Kidney (tissue), 22 donors: ENCODE measurements at places on chromosomes 11 and 22. TPM values are rescaled to one million over a fixed set of nuclear protein-coding genes. Genes with fewer than 3 reads are reported as not detected.

The TECTA gene
- total RNA-seq: 1.2 TPM

The KCNQ1 gene
- total RNA-seq: 45.5 TPM

The PVALB gene
- 2.1 TPM for total RNA-seq

The GLYAT gene
- 57.8 TPM for total RNA-seq

The ADM2 gene
- total RNA-seq: 8.0 TPM

The OR5AR1 gene
- total RNA-seq: not detected

The CSNK2A3 gene
- total RNA-seq: 3.8 TPM

DNA sequence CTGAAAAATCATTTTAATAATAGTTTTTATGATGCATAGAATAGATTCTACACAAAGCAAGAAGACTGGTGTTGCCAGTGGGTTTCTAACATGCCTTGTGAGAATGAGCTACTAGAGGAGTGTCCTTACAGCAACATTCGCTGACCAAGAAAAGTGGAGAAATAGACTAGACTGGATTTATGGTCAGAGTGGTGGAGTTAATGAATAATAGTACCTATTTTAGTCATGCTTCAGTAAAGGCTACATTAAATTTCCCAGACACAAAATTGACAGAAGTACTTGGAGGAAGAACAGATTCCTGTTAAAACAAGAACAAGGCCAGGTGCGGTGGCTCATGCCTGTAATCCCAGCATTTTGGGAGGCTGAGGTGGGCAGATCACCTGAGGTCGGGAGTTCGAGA, 539.2 kb downstream of the ETS1 start:
- no peak overlapping the region for H3K4me3 ChIP-seq
- H3K4me1 ChIP-seq: no peaks in the 10 kb centered on the region
- H3K36me3 ChIP-seq: no peaks in the 10 kb centered on the region
- H3K27ac ChIP-seq: no peak overlapping the region

DNA sequence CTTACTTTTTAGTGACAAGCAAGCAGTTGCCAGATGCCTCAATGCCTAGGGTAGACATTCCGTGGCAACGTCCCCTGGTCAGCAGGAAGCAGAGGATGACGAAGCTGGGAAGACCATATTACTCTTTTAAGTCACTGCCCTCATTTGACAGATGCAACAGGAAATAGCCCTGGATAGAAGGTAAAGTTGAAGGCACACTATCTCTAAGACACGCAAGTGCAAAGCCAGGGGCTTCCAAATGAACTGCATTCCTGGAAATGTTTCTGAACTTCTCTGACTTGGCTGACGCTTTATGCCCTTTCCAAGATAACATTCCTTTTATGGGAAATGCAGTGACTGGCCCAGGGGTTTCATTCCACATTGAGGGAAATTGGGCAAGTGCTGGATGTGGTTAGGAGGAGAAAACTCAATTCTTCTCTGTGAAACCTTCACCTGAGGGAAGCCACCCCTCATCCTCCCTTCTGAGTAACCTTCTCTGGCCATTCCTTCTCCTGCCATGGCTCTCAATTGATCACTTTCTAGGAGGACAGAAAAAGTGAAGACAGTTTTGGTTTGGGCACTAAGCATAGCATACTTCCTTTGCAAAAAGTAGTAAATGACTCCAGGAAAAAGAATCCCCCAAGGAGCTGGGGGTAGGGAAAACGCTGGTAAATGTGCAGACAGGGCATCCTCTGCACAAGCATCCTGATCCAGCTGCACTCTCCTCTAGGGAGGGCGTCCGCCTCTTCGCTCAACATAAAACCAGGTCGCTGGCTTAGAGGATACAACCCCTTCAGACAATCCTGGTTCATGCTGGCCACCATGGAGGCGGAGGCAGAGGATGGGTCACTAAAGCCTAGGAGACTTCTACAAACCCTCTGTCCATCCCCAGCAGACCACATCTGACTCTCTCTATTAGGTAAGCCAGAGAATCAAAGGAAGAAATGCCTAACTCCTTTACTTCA, 14.5 kb downstream of the PCSK7 start:
- H3K36me3 ChIP-seq: peaks cover 49% of the 10 kb centered on the region
- no peaks in the 10 kb centered on the region for H3K27me3 ChIP-seq
- peak overlapping the region; percentile 65 for H3K27ac ChIP-seq
- H3K4me3 ChIP-seq: no peak overlapping the region
- H3K4me1 ChIP-seq: peaks cover 2% of the 10 kb centered on the region
- peak; percentile 59 for DNase-seq

DNA sequence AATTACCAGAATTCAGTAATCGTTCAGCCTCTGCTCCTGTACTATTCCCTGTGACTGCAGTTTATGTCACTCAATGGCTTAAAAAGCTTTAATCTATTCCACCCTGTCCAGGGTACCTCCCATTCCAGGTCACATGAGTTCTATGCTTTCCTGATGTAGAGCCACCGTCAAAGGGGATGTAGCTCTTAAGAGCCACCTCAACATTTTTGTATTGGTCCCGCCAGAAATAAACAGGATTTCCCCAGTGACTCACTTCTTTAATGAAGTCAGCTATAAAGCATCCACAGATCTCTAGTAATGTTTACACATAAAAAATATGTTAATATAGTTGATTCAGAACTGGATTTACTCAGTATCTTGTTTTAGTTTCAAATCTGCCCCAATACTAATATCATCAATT, 1.3 kb upstream of the OR8D1 start:
- H3K4me3 ChIP-seq: no peak overlapping the region
- DNase-seq: no peak
- H3K4me1 ChIP-seq: no peaks in the 10 kb centered on the region
- no peaks in the 10 kb centered on the region for H3K36me3 ChIP-seq

GRCh38 chr11:72793076-72793424, 797 bp downstream of the STARD10 start:
- no peak for DNase-seq
- peak overlapping the region; percentile 38 for H3K27ac ChIP-seq
- H3K27me3 ChIP-seq: no peaks in the 10 kb centered on the region

- no peak overlapping the region for H3K4me3 ChIP-seq
- DNase-seq: no peak
- H3K4me1 ChIP-seq: no peaks in the 10 kb centered on the region
- H3K27ac ChIP-seq: no peak overlapping the region
Measured at GRCh38 chr11:79232346-79232745, 208.5 kb downstream of the TENM4 start.

GRCh38 chr22:40176921-40177737, 596 bp upstream of the TNRC6B start:
- peak overlapping the region; percentile 21 for H3K27ac ChIP-seq
- H3K4me1 ChIP-seq: peaks cover 7% of the 10 kb centered on the region
- no peaks in the 10 kb centered on the region for H3K36me3 ChIP-seq
- H3K4me3 ChIP-seq: peak overlapping the region; percentile 90

DNA sequence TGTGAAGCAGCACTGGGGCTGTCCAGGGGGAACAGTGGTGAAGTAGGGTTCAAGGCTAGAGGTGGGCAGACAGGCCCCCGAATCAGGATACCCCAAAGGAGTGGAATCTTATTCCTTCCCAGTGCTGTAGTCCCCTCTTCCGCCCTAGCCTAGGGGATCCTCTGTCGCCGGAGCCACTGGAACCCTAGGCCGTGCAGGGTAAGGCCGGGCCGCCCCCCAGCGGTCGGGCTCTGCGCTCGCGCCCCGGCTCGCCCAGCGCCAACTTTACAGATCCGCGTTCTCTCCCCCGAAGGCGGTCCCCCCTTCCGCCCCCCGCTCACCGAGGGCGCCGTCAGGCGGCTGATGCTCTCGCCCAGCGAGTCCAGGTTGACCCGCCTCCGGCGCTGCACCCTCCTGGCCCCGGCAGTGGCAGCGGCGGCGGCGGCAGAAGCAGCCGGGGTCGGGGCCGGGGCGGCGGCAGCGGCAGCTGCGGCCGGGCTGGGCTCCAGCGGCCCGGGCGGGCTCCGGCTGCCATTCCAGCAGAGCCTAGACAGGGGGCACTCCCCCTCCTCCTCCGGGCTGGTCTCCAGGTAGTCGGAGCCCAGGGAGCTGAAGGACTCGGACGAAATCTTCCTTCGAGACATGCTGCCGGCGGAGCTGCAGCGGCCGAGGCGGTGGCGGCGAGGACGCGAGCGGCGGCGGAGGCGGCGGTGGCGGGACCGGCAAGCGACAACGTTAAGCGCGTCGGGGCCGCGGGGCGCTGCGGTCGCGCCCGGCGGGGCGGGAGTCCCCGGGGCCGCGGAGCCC, 650 bp downstream of the GUCY1A2 start:
- peaks cover 7% of the 10 kb centered on the region for H3K4me1 ChIP-seq
- no peaks in the 10 kb centered on the region for H3K36me3 ChIP-seq
- H3K27me3 ChIP-seq: peaks cover 2% of the 10 kb centered on the region
- H3K4me3 ChIP-seq: peak overlapping the region; percentile 36
- peak; percentile 82 for DNase-seq
- H3K27ac ChIP-seq: no peak overlapping the region

- H3K27me3 ChIP-seq: no peaks in the 10 kb centered on the region
- no peaks in the 10 kb centered on the region for H3K4me1 ChIP-seq
- no peak overlapping the region for H3K27ac ChIP-seq
- no peaks in the 10 kb centered on the region for H3K36me3 ChIP-seq
Measured at GRCh38 chr11:110329445-110329844, 33.0 kb upstream of the RDX start.
